ENCODE measurements at places on chromosomes 3 and 15. TPM values are rescaled to one million over a fixed set of nuclear protein-coding genes. Genes with fewer than 3 reads are reported as not detected.

Gene CPLX3
- total RNA-seq: 37.5 TPM

Gene FAM3D
- 7.6 TPM for total RNA-seq

Gene FETUB
- not detected for total RNA-seq

Gene TNNC1
- total RNA-seq: not detected

DNA sequence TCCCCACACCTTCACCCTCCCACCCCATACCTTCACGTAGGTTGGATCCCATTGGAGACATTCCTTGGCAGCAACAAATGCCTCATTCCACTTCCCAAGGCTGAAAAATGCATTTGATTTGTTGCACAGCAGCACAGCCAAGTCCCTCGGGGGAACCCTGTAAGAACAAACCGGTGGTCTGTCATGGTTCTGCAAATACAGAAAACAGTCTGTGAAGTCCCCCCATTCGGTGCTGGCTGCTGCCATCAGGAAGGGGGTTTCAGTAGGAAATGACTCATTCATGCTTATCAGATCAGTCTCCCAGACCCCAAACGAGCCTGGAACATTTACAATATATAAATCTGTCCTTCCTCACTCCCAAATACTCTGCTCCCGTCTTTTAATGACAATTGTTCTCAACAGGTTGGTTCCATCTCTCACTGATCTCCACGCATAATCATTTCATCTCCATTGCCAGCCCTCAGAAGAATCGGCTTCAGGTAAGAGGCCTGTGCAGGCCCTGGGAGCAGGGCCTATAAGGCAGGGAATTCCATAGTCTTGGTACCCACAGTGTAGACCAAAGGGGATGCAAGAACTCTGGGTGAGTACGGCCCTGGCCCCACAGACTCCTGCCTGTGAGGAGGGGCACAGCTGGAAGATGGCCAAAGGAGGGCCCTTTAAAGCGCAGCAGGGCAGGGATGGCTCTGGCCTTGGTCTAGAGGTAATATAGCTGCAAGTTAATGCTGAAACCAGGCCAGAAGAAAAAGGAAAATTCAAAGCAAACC, 41.6 kb downstream of the TRANK1 start:
- H3K4me1 ChIP-seq: peaks cover 19% of the 10 kb centered on the region
- no peak overlapping the region for H3K4me3 ChIP-seq
- H3K36me3 ChIP-seq: peaks cover 38% of the 10 kb centered on the region
- DNase-seq: no peak
- H3K27ac ChIP-seq: no peak overlapping the region

- no peaks in the 10 kb centered on the region for H3K27me3 ChIP-seq
- peak overlapping the region; percentile 64 for H3K27ac ChIP-seq
- no peaks in the 10 kb centered on the region for H3K4me1 ChIP-seq
These were observed 145.3 kb upstream of the DPH6 start for GRCh38 chr15:35691173-35691761.

- no peaks in the 10 kb centered on the region for H3K27me3 ChIP-seq
- H3K4me3 ChIP-seq: no peak overlapping the region
- no peak for DNase-seq
- no peak overlapping the region for H3K27ac ChIP-seq
- peaks cover 7% of the 10 kb centered on the region for H3K36me3 ChIP-seq
These were observed 154.9 kb downstream of the KLHL25 start for GRCh38 chr15:85639752-85640381.

DNA sequence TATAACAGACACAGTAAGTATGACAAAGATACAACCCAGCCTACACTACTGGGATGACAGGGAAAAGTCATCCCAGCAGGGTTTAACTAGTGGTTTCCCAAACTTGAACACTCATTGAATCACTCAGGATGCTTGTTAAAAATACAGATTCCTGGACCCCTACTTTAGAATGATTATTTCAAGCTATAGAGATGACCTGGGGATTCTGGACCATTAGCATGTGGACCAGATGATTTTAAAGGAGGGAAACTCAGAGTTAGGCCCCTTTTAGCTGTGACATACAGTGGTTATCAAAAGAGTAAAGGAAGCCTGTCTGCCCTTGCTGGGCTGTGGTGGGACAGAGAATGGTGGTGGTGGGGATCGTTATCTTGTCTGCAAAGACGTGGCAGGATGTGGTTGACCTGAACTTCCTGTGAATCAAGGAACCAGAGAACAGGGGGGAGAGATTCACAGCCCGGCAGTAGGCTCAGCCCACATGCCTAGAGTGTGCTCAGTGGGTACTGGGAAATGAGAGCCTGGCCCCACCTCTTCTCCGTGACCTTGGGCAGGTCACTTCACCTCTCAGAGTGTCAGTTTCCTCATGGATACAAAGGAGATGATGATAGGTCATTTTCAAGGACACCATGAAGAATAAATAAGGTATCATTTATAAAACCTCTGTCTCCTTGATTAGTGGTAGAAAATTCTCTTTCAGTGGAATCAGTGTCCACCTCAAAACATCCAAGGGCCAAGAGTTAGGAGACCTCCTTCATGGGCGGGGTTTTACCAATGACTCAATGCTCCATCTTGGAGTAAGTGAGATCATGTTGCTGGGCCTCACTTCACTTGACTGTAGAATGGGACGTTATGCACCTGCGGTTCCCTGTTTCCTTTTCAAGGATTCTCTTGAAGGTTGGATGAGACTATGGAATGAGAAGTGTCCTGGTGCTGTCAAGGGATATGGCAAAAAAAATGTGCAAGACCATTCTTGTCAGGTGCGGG, 306.5 kb downstream of the RPLP1 start:
- peak; percentile 64 for DNase-seq
- H3K27me3 ChIP-seq: no peaks in the 10 kb centered on the region
- H3K4me1 ChIP-seq: peaks cover 13% of the 10 kb centered on the region
- H3K36me3 ChIP-seq: no peaks in the 10 kb centered on the region
- no peak overlapping the region for H3K27ac ChIP-seq

DNA sequence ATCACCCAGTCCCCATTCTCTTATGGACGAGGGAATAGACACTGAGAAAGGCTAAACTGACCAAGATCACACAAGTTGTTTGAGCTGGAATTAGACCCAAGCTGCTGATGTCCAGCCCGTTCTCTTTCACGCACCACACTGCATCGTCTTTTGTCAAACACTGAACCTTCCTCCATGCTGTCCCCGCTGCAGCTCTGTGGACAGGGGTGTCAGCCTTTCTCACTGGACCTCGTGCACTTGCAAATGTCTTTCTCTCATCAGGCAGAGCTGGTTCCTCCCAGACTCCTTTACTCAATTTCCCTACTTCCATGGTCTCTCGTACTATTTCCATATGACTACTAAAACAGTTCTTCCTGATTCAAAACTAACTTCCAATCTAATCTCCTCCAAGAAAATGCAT, 161.6 kb downstream of the MEIS2 start:
- H3K4me1 ChIP-seq: peaks cover 12% of the 10 kb centered on the region
- H3K27me3 ChIP-seq: no peaks in the 10 kb centered on the region
- H3K27ac ChIP-seq: no peak overlapping the region
- DNase-seq: no peak

DNA sequence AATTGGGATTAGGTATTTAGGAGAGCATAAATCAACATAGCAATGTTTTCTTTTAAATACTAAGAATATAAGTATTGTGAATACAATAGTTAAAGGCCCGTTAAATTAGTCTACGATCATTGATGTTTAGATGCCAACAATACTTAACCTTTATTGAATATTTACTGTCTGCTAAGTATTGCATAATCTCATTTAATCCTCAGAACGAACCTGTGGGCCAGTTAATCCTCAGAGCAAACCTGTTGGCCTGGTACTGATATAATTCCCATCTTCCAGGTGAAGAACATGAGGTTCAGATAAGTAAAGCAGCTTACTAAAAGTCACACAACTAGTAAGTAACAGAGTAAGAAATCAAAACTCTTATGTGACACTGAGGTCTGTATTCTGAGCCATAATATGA, 57.4 kb upstream of the ACKR4 start:
- H3K4me1 ChIP-seq: peaks cover 5% of the 10 kb centered on the region
- H3K27ac ChIP-seq: no peak overlapping the region
- peaks cover 67% of the 10 kb centered on the region for H3K36me3 ChIP-seq
- no peak for DNase-seq
- H3K27me3 ChIP-seq: no peaks in the 10 kb centered on the region

Measured in stomach (tissue), 19 donors.